Stimulated activated CD8-positive, alpha-beta memory T cell treated with anti-CD3 and anti-CD28 coated beads, Interleukin-15, amount 100 ng/mL, for 24 hours (primary cell): ENCODE measurements at places on chromosomes 6 and 20.

- DNase-seq: no peak
Observed at GRCh38 chr6:97697456-97697855, 414.4 kb upstream of the MMS22L start.

DNA sequence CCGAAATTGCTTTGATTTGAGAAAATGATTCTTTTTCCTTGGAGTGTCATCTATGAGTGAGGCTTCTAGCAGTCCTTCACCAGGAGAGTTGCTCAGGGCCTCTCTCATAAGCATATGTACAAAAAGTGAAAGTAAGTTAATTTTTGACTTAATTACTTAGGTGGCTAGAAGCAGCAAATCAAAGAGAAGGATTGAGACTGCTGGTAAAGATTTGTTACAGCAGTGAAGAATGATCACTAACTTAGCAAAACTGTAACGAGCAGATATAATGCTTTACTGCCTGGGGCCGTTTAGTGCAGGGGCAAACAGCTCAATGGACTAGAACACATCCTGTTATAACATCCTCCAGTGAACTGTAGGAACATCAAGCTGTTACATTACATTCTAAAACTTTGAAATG, 167.8 kb upstream of the RIPOR2 start:
- DNase-seq: no peak

GRCh38 chr6:40425192-40425919, 161.8 kb downstream of the LRFN2 start:
- no peak for DNase-seq

- DNase-seq: no peak
Observed at GRCh38 chr20:32589769-32590168, 4.6 kb upstream of the NOL4L start.
